Occipital lobe (tissue), 3 donors: ENCODE measurements at places on chromosomes 12 and 14. TPM values are rescaled to one million over a fixed set of nuclear protein-coding genes. Genes with fewer than 3 reads are reported as not detected.

- no peak for DNase-seq
These were observed 45.7 kb downstream of the TMEM132C start for GRCh38 chr12:128312661-128313060.

GRCh38 chr14:23275412-23275811 lies 10.5 kb downstream of the HOMEZ start:
- no peak for DNase-seq

GRCh38 chr12:27524839-27525753 lies 1.1 kb downstream of the PPFIBP1 start:
- DNase-seq = no peak

- DNase-seq = peak; percentile 27
These were observed 843.2 kb downstream of the GALC start for GRCh38 chr14:87149583-87150354.

GRCh38 chr12:103956509-103957027 lies 9.1 kb upstream of the TDG start:
- no peak for DNase-seq

Gene UBE3B
- 24.3 TPM for total RNA-seq

GRCh38 chr12:6823182-6824084 lies 1.8 kb downstream of the GPR162 start:
- DNase-seq = no peak

DNA sequence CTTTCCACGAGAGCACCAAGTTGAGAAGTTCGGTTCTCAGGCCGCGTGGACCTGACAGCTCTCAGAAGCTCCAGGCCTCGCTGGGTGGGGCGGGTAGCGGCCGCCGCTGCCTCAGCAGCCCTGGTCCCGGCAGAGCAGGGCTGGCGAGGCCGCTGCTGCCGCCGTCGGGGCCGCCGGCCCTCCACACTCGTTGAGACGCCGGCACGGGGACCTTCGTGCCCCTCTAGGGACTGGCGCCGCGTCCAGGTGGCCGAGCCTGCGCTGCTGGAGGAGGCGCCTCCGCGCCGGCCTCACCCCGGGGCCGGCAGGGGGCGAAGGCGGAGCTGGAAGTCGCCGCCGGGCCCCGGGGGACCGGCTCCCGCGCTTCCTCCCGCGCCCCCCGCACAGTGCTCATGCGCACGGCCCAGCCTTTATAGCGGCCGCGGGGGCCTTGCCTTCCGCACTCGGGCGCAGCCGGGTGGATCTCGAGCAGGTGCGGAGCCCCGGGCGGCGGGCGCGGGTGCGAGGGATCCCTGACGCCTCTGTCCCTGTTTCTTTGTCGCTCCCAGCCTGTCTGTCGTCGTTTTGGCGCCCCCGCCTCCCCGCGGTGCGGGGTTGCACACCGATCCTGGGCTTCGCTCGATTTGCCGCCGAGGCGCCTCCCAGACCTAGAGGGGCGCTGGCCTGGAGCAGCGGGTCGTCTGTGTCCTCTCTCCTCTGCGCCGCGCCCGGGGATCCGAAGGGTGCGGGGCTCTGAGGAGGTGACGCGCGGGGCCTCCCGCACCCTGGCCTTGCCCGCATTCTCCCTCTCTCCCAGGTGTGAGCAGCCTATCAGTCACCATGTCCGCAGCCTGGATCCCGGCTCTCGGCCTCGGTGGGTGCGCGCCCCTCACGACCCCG lies at the start of gene COCH:
Gene COCH, plus strand, starts transcription at position 440 of the 879 bp plus-strand sequence. Its CDS starts 380 bp downstream, at position 820.
- no peak for DNase-seq

- no peak for DNase-seq
These were observed 37.2 kb upstream of the RBM19 start for GRCh38 chr12:114003286-114003685.

DNA sequence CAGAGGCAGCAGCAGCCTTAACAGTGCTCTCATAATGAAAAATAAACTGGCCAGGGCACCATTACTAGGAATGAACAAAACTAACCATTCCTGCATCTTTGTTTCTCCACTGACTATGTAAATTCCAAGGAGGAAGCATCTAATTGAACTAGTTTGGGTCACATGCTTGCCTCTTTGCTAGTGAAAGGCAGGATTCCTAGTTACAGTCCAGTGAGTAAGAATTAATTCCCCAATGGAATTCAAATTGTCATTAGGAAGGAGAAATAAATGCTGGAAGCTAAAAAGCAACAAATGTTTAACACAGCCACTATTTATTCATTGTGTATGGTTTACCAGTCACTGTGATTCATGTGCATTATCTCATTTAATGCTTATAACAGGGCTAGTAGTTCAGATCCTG lies 316.0 kb downstream of the CCDC91 start:
- DNase-seq = no peak

DNA sequence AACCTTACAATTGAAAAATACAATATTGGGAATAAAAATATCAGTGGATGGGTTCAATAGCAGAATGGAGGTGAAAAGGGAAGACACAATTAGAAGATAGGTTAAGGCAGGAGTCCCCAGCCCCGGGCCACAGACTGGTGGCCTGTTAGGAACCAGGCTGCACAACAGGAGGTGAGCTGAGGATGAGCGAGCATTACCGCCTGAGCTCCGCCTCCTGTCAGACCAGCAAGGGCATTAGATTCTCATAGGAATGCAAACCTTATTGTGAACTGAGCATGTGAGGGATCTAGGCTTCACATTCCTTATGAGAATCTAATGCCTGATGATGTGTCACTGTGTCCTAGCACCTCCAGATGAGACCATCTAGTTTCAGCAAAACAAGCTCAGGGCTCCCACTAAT lies 27.3 kb upstream of the ST8SIA1 start:
- no peak for DNase-seq

- DNase-seq = no peak
These were observed 56.4 kb downstream of the GOLGA5 start for GRCh38 chr14:92850492-92850891.

DNA sequence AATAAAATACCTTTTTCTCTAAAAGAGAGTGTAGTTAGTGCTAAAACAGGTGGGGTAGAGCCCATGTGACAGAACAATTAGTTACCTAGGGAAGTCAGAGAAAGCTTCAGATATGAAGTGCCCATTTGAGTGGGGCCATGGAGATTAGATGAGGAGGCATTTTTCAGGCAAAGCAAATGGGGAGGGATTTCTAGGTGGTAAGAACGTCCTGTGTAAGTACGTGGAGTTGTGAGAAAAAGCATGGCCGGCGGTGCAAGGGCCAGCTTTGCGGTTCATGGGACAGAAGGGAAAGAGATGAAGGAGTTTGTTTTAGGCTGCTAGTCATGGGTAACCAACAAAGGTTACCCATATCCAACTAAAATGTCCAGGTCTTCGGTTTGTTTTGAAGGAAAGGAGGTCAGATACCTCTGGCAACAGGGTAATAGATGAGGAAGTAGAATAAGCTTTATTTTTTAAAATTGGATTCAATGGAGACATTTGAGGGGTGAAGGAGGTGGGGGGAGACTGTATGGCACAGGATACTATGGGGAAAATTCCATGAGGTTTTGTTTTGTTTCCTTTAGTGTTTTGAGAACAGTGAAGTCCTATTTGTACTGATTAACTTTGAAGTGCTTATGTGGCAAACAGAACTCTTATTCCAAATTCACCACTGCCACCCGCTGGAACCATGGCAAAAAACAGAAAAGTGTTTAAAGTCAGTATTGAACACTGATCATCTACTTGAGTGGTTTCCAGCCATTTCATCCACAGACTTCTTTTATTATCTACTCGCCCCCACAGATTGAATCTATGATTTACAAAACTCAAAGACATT lies 10.0 kb upstream of the SNRPF start:
- no peak for DNase-seq

DNA sequence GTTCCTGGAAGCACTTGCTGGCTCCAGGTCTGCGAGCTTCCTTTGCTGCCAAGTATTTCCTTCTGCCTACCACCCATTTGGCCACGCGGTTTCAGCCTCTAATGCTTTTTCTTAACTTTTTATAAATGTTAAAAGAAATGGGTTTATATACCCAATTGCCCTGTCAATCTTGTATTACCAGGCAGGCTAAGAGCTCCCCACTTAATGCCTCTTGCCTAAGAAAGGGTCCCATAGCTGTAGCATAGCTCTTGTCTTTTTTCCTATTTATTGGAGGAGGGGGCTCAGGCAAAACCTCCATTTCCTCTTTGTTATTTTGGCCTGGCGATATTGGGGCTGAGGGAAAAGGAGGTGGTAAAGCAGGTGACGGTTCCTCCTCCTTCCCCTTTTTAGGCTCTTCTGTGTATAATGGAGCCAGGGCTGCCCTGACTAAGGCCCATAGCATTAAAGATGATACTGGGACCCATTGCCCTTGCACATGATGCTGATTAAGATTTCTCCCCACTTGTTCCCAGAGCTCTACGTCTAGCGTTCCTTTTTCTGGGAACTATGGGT lies 21.6 kb upstream of the BLTP3B start:
- DNase-seq = no peak

GRCh38 chr12:90203556-90203955 lies 494.9 kb upstream of the ATP2B1 start:
- no peak for DNase-seq

DNA sequence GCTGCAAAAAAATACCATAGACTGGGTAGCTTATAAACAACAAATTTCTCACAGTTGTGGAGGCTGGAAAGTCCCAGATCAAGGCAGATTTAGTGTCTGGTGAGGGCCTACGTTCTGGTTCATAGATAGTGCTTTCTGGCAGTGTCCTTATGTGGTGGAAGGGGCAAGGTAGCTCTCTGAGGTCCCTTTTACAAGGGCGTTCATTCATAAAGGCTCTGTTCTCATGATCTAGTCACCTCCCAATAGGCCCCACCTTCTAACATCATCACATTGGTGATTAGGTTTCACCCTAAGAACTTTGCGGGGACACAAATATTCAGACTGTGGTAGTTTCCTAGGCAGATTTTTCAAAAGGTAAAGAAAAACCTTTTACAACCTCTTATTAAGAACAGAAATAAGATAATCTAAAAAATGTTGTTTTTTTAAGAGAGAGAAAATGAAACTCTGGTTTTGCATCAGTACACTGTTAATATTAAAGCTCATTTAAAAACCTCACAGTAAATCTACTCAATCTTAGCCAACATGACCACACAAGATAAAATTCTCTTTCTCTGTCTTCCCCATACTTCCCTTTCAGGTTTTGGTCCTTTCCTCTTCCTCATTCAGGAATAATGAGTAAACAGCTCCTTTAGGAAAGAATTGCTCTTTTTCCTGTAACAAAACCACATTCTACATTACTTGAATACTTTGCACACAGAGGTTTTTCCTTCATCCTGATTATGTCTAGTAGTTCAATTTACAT lies 117.5 kb downstream of the UNC79 start:
- no peak for DNase-seq

Gene HOXC9
- total RNA-seq = not detected

- no peak for DNase-seq
These were observed 82.3 kb downstream of the SSPN start for GRCh38 chr12:26277506-26278246.

GRCh38 chr12:119176267-119177055 lies 2.3 kb upstream of the HSPB8 start:
- peak; percentile 61 for DNase-seq

Gene ZNF705A
- not detected for total RNA-seq

- DNase-seq = no peak
These were observed 53.4 kb downstream of the METTL25 start for GRCh38 chr12:82411546-82412230.

- no peak for DNase-seq
These were observed 5.3 kb upstream of the PPP1R1A start for GRCh38 chr12:54593725-54594124.

GRCh38 chr12:91073426-91073825 lies 15.6 kb upstream of the KERA start:
- DNase-seq = no peak

DNA sequence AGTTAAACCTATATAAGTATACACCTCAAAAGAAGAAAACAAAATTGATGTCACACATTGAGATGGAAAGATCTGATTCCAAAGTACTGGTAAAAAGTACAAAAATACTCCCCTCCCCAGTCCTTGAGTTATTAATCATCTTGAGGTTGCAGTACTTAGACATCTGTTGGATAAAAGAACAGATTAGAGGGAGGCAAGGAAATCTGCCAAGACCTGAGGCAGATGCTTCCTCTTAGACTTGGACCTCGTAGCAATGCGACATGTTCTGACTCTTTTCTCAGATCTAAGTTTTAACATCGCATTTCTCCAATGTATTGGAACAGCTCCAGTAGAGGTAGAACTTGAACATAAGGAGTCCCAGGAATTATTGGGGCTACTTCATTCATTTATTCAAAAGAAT lies 187.9 kb upstream of the GRIN2B start:
- DNase-seq = no peak

Gene USP44
- total RNA-seq = 3.6 TPM

- no peak for DNase-seq
These were observed 250.9 kb upstream of the OR4E1 start for GRCh38 chr14:21924479-21924878.

DNA sequence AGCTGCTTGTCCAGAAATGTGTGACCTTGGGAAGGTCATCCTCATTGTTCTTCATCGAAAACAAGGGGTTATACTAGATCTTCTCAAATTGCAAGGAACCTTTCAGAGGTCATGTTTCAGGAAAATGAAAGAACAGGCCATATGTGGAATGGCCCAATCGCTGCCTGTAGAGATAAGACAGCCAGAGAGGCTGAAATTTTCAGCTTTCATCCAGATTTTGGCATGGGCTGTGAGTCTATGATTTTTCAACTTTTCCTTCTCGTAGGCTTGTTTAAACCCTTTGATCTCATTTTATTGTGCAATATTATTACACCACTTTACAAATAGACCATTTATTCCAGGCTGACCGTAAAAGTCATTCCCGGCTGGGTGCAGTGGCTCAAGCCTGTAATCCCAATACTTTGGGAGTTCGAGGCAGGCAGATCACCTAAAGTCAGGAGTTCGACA lies 17.1 kb upstream of the ATXN2 start:
- DNase-seq = no peak

DNA sequence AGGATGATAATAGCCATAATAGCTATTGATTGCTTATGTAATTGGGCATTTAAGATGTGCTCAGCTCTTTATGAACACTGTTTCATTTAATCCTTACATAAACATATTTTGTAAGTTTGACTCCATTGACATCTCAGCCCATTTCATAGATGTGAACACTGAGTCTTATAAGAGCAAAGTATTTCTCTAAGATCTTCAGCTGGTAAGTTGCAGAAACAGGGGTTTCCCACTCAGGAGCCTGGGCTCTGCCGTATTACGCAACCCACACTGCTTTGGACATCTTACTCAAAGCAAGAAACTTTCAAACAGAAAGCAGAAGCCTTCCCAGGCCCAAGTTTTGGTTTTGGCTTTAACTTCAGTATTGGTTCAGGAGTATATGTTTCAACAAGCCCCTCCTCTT lies 705.1 kb downstream of the MED13L start:
- DNase-seq = no peak

Gene ZNF384
- 15.1 TPM for total RNA-seq
